ENCODE measurements at places on chromosomes 7 and 10.

- peak; percentile 77 for DNase-seq
Measured at GRCh38 chr7:130009848-130010688, 41.1 kb downstream of the ZC3HC1 start.

DNA sequence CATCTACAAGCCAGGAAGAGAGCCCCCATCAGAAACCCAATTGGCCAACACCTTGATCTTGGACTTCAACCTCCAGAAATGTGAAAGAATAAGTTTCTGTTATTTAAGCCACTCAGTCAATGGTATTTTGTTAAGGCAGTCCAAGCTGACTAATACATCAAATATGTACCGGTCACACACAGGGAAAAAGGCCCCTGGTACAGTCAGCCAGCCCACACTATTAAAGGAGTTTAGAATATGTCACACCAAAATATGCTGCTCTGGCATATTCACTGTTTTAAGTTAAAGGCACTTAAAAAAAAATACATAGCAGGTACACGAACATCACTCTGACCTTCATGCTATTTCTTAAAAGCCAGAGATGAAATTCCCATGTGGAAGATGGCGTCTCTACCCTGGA is 15.2 kb upstream of the CDCA7L start:
- peak; percentile 92 for DNase-seq

DNA sequence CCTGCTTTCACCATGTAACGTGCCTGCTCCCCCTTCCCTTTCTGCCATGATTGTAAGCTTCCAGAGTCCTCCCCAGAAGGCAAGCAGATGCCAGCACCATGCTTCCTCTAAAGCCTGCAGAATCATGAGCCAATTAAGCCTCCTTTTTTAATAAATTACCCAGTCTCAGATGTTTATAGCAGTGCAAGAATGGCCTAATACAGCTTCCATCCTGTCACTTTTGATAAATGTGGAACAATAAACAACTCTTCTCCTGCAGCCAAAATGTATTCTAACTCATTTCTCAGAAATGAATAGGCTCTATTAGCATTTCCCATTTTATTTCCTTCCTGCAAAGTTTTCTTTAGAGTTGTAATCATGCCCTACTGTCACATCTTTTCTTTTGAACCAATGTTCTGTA is 43.4 kb downstream of the C7orf25 start:
- no peak for DNase-seq

DNA sequence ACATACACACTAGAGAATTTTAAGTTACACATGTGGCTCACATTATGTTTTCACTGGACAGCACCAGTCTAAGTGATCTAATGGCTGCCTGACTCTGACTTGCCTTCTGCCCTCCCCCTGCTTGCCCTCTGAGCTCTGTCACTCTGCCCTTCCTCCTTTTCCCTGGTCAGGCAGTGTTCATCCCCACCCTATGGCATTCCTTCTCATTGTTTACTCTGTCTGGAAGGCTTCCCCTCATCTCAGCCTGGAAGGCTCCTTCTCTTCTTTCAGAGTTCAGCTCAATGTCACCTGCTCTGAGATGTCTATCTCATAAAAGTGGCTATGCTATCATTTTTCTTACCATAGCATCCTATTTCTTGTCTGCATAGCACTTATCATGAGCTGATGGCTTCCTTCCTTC is 305.7 kb downstream of the BMPER start:
- DNase-seq, result no peak

- DNase-seq, result peak; percentile 59
Measured at GRCh38 chr10:47361293-47361692, 13.1 kb downstream of the RBP3 start.

DNA sequence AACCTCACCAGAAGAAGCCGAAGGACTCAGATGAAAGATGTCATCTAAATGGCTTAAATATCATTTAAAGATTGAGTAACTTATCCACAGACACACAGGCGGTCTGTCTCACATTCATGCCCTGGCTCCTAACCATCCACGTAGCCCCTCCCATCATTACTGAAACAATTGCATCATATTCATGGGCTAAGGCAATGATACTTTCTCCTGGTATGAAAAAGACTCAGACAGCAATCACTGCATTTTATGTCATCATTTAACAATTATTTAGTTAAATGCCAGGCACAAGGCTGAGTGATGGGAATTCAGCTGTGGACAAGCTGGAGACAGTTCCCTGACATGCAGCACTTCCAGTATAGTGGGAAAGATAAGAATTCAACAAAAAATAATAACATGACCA is 11.2 kb upstream of the TECTB start:
- DNase-seq, result peak; percentile 82

- DNase-seq, result peak; percentile 80
Measured at GRCh38 chr10:104260775-104261115, 6.1 kb downstream of the GSTO1 start.

DNA sequence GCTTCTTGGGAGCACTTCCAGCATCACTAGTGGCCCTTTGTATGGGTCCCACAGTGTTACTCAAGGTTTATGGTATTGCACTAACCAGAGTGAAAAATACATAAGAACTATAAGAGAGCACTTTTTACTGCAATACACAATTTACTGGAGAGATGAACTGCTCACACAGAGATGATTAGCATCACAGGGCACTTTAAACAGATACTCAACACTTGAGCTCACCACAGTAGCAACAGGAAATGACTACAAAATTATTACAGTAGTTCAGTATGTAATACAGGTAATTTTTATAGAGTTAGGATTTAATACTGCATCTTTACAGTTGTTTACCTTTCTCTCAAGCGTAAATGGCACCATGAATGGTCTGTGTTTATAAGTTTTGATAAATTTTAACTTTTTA is 68.2 kb upstream of the CDK1 start:
- DNase-seq, result no peak

- DNase-seq, result peak; percentile 58
Measured at GRCh38 chr7:519484-520390, at the start of gene PDGFA. Gene PDGFA, minus strand, starts transcription at chr7:519846. Its CDS starts 845 bp downstream, at chr7:519001.
